Stimulated activated CD8-positive, alpha-beta memory T cell treated with anti-CD3 and anti-CD28 coated beads, Interleukin-7, amount 100 ng/mL, for 1 hour (primary cell): ENCODE measurements at places on chromosomes 1 and 21.

DNA sequence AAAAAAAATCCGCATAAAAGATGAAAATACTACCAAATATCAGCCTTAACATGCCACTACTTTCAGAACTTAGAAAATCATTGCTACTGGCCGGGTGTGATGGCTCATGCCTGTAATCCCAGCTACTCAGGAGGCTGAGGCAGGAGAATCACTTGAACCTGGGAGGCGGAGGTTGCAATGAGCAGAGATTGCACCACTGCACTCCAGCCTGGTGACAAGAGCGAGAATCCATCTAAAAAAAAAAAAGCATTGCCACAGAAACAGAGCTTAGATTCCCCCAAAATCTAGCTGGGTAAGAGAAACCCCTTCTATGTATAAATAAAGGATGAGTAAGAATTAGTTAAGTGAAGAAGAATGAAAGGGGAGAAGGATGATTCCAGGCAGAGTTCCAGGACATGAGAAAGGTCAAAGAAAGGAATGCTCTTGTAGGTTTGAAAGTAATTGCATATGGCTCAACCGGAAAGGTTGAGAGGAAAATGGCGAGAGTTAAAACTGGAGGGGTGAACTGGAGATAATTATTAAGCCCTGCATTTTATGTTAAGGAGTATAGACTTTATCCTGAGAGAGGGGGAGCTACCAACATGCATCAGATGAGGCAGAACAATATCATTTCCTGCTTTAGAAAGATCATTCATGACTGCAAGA lies 19.7 kb upstream of the NRDC start:
- DNase-seq: no peak

- no peak for DNase-seq
Observed at GRCh38 chr1:101595881-101596374, 359.1 kb downstream of the S1PR1 start.

DNA sequence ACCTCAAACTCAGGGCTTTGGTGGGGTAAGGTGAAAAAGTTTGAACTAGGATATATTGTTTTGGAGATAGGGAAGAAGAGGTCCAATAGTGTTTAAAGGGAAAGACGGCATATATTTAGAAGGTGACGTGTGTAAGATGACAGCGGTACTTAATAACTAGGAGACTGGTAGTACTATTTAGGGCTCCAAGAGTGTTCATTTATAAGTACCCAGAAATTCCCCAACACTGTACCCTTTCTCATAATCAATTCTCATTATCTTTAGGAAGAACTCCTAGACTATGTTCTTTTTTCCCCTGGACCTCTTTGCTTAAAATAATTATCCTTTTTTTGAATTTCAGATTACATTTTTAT lies 1.5 kb downstream of the LYPLAL1 start:
- no peak for DNase-seq

DNA sequence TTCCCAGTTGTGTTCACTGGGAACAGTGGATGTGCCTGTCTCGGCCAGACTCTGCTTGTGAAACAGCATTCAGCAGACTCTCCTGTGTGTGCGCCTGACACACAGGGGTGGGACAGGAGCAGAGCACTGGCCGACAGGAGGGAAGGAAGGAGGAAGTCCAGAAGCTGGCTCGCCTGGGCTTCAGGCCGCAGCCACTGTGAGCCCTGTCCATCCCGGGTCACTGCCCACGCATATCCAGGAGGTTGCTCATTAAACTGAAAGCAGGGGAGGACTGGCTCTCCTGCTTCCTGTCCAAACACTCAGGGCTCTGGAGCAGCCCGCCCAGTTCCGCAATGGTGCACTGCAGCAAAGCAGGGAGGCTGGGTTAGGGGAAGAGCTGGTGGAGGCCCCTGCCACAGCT lies 218.7 kb upstream of the VAMP3 start:
- DNase-seq: no peak

DNA sequence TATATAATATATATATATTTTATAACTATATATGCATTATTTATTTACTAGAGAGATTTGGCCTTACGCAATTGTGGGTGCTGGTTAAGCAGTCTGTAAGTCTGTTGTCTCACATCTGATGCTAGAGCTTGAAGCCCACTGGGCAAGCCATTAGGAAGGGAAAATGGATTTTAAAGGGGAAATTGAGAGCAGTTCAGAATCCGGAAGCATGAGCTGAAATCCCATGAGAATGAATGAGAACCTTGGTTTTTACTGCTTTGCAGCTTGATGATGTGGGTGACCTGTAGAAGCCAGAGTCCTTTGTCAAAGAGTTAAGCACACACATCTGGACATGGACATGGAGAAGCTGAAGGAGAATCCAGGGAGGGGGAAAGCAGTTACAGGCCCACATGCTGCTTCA lies 220.8 kb upstream of the DAB1 start:
- DNase-seq: no peak

- DNase-seq: no peak
Observed at GRCh38 chr1:228087771-228088251, 5.3 kb downstream of the ARF1 start.

DNA sequence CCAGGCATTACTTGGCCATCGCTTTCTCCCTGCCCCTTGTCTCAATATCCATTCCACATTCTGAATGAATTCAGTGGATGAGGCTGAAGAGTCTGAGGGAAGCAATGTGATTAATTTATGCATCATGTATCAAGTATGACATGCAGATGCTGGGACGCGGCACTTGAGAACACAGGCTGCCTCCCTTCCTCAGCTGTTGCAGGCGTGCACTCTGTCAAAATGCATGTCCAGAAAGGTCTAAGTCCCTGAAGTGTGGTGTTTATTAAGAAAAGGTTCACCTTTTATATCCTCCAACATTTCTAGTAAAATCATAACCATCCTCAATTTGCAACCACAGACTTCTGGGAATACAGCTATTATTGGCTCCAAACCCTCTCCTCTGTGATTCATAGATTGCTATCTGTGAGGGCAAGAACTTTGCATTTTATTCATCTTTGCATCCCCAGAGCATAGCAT lies 22.6 kb upstream of the RAB3GAP2 start:
- DNase-seq: no peak

GRCh38 chr21:32682696-32683474 lies 44.9 kb downstream of the SYNJ1 start:
- no peak for DNase-seq

DNA sequence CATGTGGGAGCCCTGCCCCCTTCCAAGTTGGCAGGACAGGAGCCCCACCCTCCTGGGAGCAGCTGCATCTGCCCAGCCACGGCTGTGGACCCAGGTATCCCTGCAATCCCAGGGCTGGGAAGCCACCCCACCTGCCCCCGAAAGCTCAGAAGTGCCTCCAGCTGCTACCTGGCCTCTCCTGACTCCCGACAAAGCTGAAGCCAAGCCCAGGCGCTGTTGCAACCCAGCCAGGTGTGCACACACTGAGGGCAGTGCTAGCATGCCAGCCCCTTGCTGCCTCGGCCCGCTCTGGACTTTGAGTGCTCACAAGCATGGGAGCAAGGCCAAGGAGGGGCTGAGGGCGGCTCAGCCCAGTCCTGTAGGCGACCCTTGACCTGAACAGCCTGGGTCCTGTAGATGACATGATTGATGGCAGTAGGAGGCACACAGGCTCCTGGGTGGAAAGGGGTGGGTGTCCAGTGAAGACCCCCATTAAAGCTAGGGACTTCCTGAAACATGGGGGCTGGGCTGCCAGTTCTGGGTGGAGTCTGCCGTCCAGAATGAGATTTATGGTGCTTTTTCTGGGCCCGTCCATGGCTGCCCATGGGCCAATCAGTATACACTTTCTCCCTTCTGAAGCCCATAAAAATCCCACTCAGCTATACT lies 2.8 kb upstream of the SSU72 start:
- DNase-seq: no peak

- no peak for DNase-seq
Observed at GRCh38 chr1:66678146-66678545, 74.1 kb upstream of the DYNLT5 start.

- DNase-seq: no peak
Observed at GRCh38 chr21:27507695-27508094, 540.8 kb upstream of the ADAMTS5 start.

DNA sequence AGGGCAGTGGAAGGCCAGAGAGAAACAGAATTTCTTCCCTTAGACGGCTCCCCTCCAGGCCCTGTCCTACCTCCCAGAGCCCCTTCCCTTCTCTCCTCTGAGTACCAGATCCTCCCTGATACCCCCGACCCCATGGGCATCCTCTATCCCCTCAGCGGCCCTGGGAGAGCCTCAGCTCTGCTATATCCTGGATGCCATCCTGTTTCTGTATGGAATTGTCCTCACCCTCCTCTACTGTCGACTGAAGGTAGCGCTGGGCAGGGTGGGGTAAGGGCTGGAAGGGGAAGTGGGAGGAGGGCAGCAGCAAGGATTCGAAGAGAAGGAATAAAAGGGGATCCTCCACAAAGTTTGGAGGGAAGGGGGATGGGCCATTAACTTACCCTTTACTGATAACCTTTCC lies 2.7 kb downstream of the FCER1G start:
- no peak for DNase-seq

DNA sequence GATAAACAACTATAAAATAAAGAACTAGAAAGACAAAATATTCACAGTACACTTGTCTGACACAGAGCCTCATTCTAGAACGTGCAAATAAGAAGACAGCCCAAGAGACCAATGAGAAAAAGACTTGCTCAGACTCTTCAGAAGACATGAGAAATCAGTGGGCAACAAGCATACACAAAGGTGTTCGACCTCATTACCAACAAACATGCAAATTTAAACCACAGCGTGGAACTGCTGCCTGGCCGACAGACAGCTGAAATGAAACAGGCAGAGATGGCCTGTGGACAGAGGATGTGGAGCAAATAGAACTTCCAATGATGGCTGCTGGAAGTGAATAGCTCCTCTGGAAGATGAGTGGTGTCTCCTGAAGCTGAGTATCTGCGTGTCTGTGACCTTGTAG lies 22.4 kb upstream of the COL6A1 start:
- no peak for DNase-seq
